ENCODE measurements at places on chromosomes 5 and 9. TPM values are rescaled to one million over a fixed set of nuclear protein-coding genes. Genes with fewer than 3 reads are reported as not detected.

DNA sequence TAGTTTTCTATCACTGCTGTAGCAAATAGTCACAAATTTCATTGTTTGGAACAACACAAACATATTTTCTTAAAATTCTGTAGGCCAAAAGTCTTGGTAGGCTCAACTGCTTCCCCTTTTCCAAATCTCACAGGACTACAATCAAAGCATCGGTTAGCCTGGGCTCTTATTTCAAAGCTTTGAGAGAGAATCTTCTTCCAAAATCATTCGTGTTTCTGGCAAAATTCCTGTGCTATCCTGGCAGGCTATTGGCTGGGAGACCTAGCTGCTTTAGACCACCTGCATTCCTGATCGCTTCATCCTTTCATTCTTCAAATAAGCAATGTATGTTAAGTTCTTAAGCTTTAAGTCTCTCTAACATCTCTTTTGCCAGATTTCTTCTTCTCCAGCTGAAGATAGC is 629.8 kb upstream of the CDH18 start:
- peaks cover 1% of the 10 kb centered on the region for H3K27me3 ChIP-seq
- DNase-seq: no peak
- no peak overlapping the region for H3K4me3 ChIP-seq
- no peak overlapping the region for H3K27ac ChIP-seq
- no peaks in the 10 kb centered on the region for H3K36me3 ChIP-seq

- H3K27me3 ChIP-seq: no peaks in the 10 kb centered on the region
- no peak overlapping the region for H3K27ac ChIP-seq
- no peak for DNase-seq
Measured at GRCh38 chr5:158639881-158640592, 459.7 kb downstream of the EBF1 start.

DNA sequence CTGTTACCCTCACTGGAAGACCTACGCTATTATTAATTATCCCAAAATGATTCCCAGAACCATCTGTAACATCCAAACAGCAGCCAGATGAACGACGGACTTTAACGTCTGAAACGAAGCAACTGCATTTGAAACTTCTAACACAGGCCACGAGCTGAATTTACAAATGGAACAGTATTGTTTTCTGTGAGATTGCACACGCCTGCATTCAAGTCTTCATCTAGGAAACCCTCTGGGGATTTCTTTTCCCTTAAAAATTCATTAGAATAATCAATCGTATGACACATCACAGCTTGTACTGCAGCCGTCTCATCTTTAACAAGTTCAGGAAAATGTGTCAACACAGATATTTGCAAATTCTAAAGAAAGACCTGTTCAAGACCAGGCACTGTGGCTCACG is 80.2 kb downstream of the MYO10 start:
- H3K27me3 ChIP-seq: peaks cover 7% of the 10 kb centered on the region
- peaks cover 52% of the 10 kb centered on the region for H3K4me1 ChIP-seq
- H3K4me3 ChIP-seq: no peak overlapping the region
- DNase-seq: no peak

DNA sequence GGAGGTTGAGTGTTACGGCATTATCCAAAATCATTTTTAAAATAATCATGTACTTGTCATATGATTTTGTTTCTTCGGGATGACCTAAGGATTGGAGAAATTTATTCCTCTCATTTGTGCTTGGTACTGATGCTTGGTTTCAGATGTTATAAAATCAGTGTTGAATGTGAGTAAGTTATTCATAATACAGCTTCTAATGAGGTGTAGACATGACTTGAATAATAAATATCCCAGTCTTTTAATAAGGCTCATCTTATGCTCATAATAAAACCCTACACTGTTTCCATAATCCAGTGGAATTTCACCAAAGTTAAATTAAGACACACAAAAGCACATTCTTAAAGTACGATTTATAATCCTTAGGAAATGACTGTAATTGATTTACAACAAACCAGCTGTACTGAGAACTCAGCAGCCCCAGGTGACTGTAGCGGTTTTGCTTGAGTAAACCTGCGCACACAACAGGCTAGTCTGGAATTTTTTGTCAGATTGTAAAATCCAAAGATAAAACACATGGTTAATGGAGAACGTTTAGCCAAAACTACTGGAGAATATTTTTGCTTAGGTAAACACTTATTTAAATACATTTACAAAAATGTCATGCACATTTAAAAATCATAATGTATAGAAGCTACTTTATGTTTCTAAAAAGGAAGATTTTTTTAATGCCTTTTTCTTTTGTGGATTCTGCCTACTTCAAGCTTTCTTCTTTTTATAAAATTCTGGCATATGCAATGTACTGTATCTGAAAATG is 609.8 kb upstream of the GRAMD2B start:
- H3K36me3 ChIP-seq: no peaks in the 10 kb centered on the region
- no peak overlapping the region for H3K27ac ChIP-seq
- no peak overlapping the region for H3K4me3 ChIP-seq
- H3K27me3 ChIP-seq: no peaks in the 10 kb centered on the region

GRCh38 chr9:120689860-120690259 is 24.4 kb downstream of the MEGF9 start:
- H3K4me1 ChIP-seq: peaks cover 9% of the 10 kb centered on the region
- no peak overlapping the region for H3K4me3 ChIP-seq
- no peaks in the 10 kb centered on the region for H3K36me3 ChIP-seq
- peaks cover 2% of the 10 kb centered on the region for H3K27me3 ChIP-seq

PRDM9 gene
- total RNA-seq: not detected
